ENCODE measurements at places on chromosomes 7 and 10. TPM values are rescaled to one million over a fixed set of nuclear protein-coding genes. Genes with fewer than 3 reads are reported as not detected.

The PPA1 gene
- 57.4 TPM for total RNA-seq

GRCh38 chr7:111029574-111030251 is 61.2 kb upstream of the LRRN3 start:
- no peak overlapping the region for H3K27ac ChIP-seq
- peak; percentile 13 for DNase-seq
- H3K4me1 ChIP-seq = peaks cover 53% of the 10 kb centered on the region
- no peaks in the 10 kb centered on the region for H3K27me3 ChIP-seq

GRCh38 chr10:106378251-106378650 is 786.3 kb downstream of the SORCS1 start:
- H3K36me3 ChIP-seq = no peaks in the 10 kb centered on the region
- no peaks in the 10 kb centered on the region for H3K4me1 ChIP-seq
- no peak for DNase-seq

- H3K27ac ChIP-seq = no peak overlapping the region
- no peak overlapping the region for H3K4me3 ChIP-seq
- H3K27me3 ChIP-seq = no peaks in the 10 kb centered on the region
- H3K36me3 ChIP-seq = no peaks in the 10 kb centered on the region
- H3K4me1 ChIP-seq = no peaks in the 10 kb centered on the region
- no peak for DNase-seq
These were observed 136.3 kb downstream of the INHBA start for GRCh38 chr7:41566581-41566980.

GRCh38 chr7:65980478-65981250 is 1.3 kb downstream of the GUSB start:
- no peaks in the 10 kb centered on the region for H3K27me3 ChIP-seq
- DNase-seq = peak; percentile 82
- peaks cover 12% of the 10 kb centered on the region for H3K36me3 ChIP-seq
- peak overlapping the region; percentile 64 for H3K27ac ChIP-seq
- H3K4me1 ChIP-seq = peaks cover 17% of the 10 kb centered on the region
- H3K4me3 ChIP-seq = peak overlapping the region; percentile 4

DNA sequence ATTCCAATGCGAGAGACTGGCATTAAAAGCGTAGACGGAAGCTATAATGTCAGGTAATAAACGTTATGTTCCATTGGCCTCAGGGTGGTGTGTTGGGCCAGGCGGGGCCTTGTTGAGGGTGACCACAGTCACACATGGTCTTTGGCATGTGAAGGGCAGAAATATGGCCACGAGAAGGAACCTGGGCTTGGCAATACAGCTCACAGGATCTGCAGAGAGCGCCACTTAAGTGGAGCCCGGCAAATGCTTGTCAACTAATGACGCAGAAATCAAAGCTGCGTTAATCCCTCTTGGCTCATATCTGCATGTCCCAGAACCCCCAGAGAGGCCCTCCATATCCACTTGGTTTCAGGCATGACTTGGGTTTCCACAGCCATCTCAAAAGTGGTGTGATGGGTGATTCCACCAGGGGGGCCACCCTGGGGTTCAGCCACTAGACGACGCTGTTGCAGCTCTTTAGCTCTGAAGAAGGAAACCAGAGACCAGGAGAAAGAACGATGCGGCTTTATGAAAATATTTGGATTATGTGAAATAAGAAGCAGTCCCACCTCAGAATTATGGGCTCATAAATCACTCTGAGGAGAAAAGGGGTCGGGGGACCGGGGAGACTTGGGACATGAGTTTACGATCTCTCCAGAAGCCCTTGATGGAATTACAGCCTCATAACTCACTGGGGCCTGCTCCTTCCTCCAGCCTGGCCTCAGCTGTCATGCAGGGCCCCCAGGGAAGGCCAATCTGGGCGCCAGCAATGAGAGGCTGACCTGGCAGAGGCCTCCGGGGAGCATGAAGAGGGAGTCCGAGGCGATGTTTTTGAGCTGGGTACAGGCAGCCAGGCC is 462.5 kb downstream of the PLXNA4 start:
- no peak for DNase-seq
- no peaks in the 10 kb centered on the region for H3K4me1 ChIP-seq
- no peak overlapping the region for H3K27ac ChIP-seq

DNA sequence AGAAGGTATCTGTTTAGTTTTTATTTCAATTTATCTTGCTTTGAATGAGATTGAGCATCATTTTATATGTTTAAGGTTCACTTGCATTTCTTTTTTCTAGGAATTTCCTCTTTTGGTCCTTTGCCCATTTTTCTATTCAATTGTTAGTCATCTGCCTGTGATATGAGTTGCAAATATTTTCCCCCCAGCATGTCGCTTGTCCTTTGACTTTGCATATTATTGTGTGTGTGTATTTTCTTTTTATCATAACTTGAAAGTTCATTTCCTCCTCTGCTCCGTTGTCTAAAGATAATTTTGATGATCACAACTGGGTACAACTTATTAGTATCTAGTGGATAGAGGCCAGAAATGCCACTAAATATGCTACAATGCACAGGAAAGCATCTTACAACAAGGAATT is 132.7 kb upstream of the MDFIC start:
- no peak for DNase-seq
- no peaks in the 10 kb centered on the region for H3K4me1 ChIP-seq
- H3K27ac ChIP-seq = no peak overlapping the region
- no peaks in the 10 kb centered on the region for H3K27me3 ChIP-seq
- no peak overlapping the region for H3K4me3 ChIP-seq
- H3K36me3 ChIP-seq = no peaks in the 10 kb centered on the region

- H3K27ac ChIP-seq = no peak overlapping the region
- no peak overlapping the region for H3K4me3 ChIP-seq
- H3K4me1 ChIP-seq = peaks cover 19% of the 10 kb centered on the region
- no peak for DNase-seq
- H3K36me3 ChIP-seq = no peaks in the 10 kb centered on the region
- no peaks in the 10 kb centered on the region for H3K27me3 ChIP-seq
These were observed 27.3 kb downstream of the ADAP1 start for GRCh38 chr7:927031-927671.

- no peaks in the 10 kb centered on the region for H3K36me3 ChIP-seq
- H3K27ac ChIP-seq = no peak overlapping the region
- H3K4me3 ChIP-seq = no peak overlapping the region
- no peaks in the 10 kb centered on the region for H3K27me3 ChIP-seq
- no peak for DNase-seq
These were observed 15.2 kb upstream of the NFE2L3 start for GRCh38 chr7:26136831-26137230.

DNA sequence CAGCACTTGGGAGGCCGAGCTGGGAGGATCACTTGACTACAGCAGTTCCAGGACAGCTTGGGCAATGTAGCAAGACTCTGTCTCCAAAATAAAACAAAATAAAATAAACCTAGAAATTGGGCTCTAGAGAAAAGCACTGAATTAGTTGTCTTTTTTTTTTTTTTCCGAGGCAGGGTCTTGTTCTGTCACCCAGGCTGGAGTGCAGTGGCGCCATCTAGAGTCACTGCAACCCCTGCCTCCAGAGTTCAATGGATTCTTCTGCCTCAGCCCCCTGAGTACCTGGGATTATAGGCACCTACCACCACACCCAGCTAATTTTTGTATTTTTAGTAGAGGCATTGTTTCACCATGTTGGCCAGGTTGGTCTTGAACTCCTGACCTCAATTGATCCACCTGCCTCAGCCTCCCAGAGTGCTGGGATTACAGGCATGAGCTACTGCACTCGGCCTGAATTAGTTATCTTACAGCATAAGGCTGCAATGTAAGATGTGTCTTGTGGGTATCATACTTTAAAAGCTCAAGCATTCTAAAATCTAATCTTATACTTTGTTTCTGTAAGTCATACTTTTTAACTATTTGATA is 12.8 kb downstream of the MEIG1 start:
- H3K27ac ChIP-seq = no peak overlapping the region
- no peak overlapping the region for H3K4me3 ChIP-seq
- no peaks in the 10 kb centered on the region for H3K36me3 ChIP-seq

GRCh38 chr7:90910136-90910535 is 314.0 kb downstream of the CDK14 start:
- no peaks in the 10 kb centered on the region for H3K4me1 ChIP-seq
- no peaks in the 10 kb centered on the region for H3K36me3 ChIP-seq
- no peaks in the 10 kb centered on the region for H3K27me3 ChIP-seq
- no peak overlapping the region for H3K4me3 ChIP-seq
- H3K27ac ChIP-seq = no peak overlapping the region

GRCh38 chr7:99576251-99576650 is 17.8 kb downstream of the ZNF655 start:
- no peak overlapping the region for H3K4me3 ChIP-seq
- peaks cover 9% of the 10 kb centered on the region for H3K36me3 ChIP-seq
- no peaks in the 10 kb centered on the region for H3K27me3 ChIP-seq
- H3K4me1 ChIP-seq = peaks cover 10% of the 10 kb centered on the region
- no peak overlapping the region for H3K27ac ChIP-seq

The GRID2IP gene
- 0.47 TPM for total RNA-seq

The CNNM1 gene
- total RNA-seq = 0.47 TPM

All from CD4-positive, alpha-beta memory T cell (primary cell).